ENCODE measurements at places on chromosomes 7 and 10.

DNA sequence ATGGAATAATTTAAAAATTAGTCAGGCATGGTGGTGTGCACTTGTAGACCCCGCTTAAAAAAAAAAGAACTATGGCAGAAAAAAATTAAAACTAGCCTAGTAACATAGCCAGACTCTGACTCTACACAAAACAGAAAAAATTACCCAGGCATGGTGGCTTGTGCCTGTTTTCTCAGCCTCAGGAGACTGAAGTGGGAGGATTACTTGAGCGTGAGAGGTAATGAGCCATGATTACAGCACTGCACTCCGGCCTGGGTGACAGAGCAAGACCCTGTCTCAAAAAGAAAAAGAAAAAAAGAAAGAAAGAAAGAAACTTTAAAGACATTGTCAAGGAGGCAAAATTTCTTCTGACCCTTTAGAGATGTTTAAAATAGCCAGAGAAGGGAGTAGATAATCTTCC lies 109.0 kb upstream of the TMEM106B start:
- DNase-seq = no peak

GRCh38 chr10:63670291-63670898 lies 149.2 kb downstream of the REEP3 start:
- DNase-seq = no peak

GRCh38 chr10:71285180-71285545 lies 33.9 kb upstream of the SLC29A3 start:
- no peak for DNase-seq

GRCh38 chr7:148700661-148701064 lies 2.0 kb downstream of the CUL1 start:
- no peak for DNase-seq

- no peak for DNase-seq
Measured at GRCh38 chr10:19491166-19491565, 325.1 kb upstream of the PLXDC2 start.

GRCh38 chr10:46094197-46094500 lies 48.1 kb upstream of the MSMB start:
- DNase-seq = no peak

GRCh38 chr10:97228775-97229157 lies 43.0 kb upstream of the SLIT1 start:
- no peak for DNase-seq

GRCh38 chr7:2263176-2263575 lies 21.1 kb downstream of the NUDT1 start:
- no peak for DNase-seq

GRCh38 chr10:57168611-57169240 lies 807.7 kb upstream of the ZWINT start:
- no peak for DNase-seq

- no peak for DNase-seq
Measured at GRCh38 chr10:34415039-34415438, 400.1 kb downstream of the PARD3 start.

GRCh38 chr7:36604806-36605205 lies 119.5 kb downstream of the AOAH start:
- no peak for DNase-seq

DNA sequence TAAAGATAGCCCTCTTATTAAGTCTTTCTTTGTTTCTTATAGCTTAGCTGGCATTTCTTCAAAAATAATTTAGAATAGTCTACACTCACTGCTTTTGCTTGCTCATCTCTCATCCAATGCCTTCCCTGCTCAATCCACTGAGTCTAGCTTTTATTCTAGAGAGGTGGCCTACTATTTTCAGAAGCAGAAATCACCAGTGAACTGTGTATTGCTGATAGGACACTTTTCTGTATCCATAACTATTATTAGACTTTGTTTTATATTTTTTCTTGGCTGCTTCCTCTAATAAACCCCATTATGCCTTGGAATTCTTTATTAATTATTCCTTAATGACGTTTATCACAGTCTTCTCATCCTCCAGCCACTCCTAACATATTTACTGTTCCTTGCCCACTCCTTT lies 206.8 kb downstream of the SEMA3A start:
- no peak for DNase-seq

- no peak for DNase-seq
Measured at GRCh38 chr7:124701955-124702354, 63.6 kb downstream of the GPR37 start.

DNA sequence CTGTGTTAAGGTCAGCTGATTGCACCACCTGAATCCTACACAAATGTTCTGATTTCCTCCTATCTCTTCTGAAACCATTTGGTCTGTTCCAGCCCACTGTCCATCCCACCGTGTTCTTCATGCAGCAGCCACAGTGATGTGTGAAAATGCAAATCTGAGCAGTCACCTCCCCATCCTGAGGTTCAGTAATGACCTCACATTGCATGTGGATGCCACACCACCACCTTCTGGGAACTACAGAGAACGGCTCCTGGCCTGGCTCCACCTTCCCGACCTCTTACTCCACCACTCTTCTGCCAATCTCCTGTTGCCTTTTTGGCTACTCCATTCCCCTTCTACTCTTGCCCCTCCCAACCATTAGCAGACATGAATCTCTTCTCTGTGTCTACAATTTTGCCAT lies 244.4 kb downstream of the TNS3 start:
- no peak for DNase-seq

- no peak for DNase-seq
Measured at GRCh38 chr7:5373300-5373699, 50.3 kb downstream of the TNRC18 start.

DNA sequence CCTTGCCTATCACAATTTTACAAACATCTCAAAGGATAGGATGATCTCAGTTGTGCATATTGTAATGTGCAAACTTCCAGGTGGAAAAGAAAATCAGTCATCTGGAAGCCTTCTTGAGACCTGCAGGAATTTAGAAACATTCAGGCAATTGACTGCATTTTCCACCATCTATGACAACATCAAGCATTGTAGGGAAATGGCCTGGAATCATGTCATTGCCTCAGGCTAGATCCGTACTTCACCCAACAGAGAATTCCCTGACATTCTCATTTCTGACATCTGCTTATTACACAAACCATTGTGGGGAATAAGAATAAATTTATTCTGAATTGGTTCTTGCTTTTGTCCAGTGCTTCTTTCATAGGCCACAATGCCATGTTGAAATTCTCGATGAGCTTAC lies 124.9 kb upstream of the NPVF start:
- no peak for DNase-seq

DNA sequence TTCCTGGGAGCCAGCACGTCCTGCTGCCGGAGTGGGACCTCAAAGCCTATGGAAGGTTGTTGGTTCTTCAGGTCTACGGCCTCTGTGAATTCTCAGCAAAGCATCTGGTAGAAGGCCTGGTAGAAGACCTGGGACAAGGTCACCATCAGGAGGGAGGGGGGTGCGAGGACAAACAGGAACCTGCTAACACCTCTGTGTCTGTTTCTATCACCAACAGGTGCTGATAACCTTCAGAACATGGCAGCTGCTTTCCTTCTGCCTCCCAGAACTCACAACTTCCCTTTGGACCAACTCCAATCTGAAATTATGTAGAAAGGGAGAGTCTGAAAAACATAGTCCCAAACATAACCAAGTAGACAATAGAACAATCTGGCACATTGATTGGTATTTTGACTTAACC lies 8.3 kb upstream of the MET start:
- no peak for DNase-seq

- no peak for DNase-seq
Measured at GRCh38 chr7:71637578-71637977, 505.6 kb downstream of the GALNT17 start.

DNA sequence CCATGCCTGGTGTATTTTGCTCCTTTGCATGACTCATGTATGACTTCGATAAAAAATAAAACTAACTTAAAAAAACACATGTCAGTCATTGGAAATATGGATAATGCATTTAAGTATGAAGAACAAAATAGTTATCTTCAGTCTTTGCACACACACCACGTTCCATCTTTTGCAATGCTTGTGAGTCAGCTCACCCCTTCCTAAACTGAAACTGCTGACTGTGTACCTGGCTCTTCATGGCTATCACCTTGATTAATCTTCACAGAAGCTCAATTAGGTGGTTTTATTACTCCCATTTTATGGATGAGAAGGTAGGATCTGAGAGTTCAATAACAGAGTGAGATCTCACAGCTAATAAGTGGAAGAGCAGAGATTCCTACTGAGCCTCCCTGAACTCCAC lies 79.5 kb downstream of the CARD11 start:
- no peak for DNase-seq

- peak; percentile 49 for DNase-seq
Measured at GRCh38 chr7:102125127-102125596, 161.5 kb upstream of the SH2B2 start.

DNA sequence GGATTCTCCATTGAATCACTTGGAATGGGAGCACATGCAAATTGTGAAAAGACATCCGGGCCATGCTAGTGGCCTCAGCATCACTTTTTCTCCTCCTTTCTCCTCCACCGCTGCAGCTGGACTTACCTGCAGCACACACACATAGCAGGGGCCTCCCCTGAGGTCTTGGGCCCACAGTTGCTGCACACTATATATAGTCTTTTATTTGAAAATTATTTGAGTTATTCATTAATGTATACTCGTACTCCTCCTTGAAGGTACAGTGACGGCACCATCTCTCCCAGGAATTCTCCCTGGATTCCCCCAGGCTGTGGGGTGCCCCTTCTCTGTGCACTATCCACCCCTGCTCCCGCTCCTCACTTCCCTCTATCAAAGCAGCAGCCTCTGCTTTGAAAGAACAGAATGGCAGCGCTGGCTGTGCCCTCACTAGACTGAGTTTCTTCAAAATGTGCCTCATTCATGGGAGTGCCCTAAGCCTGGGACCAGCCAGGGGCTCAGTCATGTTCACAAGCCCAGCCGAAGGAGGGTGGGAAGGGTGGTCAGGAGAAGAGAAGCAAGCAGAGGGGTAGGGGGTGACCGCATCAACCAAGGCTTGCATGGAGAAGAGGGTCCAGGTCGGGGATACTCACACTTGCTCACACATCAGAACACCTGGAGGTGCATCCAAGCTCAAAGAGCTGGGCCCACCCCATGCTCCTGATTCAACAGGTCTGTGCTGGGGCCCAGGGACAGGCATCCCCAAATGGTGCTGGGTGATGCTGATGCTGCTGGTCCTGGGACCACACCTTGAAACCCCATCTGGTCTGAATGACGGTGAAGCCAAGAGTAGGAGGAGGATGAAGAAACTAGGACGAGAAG lies 156.2 kb upstream of the ZMIZ1 start:
- no peak for DNase-seq

DNA sequence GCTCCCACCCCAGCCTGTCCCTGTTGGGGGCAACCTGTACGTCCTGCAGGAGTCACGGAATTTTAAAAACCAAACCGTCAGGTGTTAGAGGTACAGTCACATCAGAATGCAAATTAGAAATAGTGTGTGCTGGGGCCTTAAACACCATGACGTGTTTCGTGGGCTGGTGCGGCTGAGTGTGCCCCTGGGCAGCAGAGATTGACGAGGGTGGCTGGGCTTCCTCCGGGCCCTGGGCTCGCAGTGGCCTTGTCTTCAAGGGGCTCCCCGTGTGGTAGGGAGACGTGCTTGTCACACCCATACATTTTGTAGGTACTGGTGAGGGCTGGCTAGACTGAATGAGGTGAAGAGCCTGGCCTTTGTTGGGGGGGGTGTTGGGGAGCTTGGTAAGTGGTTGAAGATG lies 7.6 kb downstream of the MGMT start:
- DNase-seq = no peak

DNA sequence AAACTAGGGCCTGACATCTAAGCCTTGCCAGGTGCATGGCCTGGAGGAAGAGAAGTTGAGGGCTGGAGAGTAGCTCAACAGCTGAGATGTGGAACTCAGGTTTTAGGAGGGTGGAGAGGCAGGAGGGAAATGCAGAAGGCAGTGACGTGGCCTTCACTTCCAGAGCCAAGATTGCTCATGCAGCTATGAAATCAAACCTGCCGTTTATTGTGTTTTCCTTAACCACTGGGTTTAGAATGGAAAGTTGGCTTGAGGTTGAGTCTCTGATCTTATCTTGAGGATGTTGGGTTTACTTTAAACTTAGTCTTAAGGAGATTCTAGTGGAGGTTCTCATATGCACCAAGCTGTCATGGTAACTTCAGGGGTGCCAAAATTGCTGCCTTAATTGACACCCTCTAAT lies 178.6 kb downstream of the SORCS3 start:
- no peak for DNase-seq

GRCh38 chr7:30268586-30268985 lies 15.8 kb upstream of the ZNRF2 start:
- no peak for DNase-seq

- no peak for DNase-seq
Measured at GRCh38 chr7:51817694-51818225, 501.2 kb upstream of the COBL start.

GRCh38 chr7:21041252-21041651 lies 254.6 kb upstream of the SP8 start:
- DNase-seq = no peak

GRCh38 chr7:138455609-138456008 lies 4.5 kb upstream of the TRIM24 start:
- DNase-seq = no peak

GRCh38 chr10:12406764-12407400 lies 57.5 kb downstream of the CAMK1D start:
- no peak for DNase-seq

- no peak for DNase-seq
Measured at GRCh38 chr10:14608381-14609001, 166.2 kb downstream of the FAM107B start.

DNA sequence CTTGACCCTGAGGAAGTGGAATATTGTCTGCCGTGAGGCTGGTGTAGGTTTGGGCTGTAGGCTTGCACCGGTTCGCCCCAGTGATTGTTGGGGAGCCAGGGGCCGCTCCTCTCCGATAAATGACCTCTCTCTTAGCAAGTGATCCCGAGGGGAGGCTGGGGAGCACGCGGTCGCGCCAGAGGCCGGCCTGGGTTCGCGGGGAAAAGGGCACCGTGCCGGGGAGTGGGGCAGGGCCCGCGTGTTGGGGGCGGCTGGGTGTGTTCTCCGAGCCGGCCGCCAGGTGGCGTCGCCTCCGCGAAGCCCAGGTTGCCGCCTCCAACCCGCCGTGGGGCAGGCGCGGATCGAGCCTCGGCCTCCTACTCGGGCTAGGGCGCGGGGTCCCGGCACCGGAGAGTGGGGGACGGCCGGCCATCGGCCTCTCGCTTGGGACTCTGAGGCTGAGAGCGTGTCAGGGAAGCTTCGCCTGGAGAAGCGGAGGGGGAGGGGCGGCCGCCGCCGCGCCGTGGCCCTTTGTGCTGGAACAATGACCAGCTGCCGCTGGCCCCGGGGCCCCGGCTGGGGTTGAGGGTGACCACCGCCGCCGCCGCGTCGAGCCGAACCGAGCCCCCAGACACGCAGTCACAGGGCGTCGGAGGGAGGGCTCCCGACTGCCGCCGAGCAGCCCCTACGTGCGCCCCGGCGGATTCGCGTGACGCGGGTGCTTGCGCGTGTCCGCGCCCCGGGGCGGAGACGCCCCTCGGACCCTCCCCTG lies 442 bp upstream of the LZTS2 start:
- peak; percentile 17 for DNase-seq

Measured in NCI-H526 treated with DMSO at 0.1 percent for 48 hours (cell line).